ENCODE measurements at places on chromosomes 5 and 9.

- peak; percentile 22 for DNase-seq
These were observed 64.4 kb downstream of the SNX18 start for GRCh38 chr5:54581831-54582548.

DNA sequence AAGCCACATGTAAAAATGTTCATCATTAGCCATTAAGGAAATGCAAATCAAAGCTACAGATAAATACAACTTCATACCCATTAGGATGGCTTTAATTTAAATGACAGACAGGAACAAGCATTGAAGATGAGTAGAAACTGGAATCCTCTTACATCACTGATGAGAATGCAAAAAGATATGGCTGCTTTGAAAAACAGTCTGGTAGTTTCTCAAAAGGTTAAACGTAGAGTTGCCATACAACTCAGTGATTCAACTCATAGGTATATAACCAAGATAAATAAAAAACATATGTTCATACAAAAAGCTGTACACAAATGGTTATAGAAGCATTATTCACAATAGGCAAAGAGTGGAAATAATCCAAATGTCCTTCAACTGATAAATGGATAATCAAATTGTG is 228.8 kb upstream of the ZNF462 start:
- DNase-seq: no peak

DNA sequence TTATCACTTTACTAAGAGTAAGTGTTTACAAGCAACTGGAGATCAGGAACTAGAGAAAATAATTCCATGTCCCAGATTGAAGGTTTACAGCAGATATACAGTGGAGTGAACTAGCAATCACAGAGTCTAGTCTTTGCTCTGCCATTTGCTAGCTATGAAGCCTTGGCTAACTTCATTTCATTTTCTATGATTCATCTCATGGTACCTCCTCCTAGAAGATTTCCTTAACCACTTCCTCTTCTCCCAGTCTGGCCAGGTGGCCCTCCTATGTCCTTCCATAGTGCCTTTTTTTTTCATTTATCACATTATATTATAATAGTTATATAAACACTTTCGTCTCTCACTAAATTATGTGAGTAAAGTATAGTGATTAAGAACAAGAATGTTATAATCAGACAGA is 52.1 kb downstream of the GRIA1 start:
- peak; percentile 56 for DNase-seq

- no peak for DNase-seq
These were observed 747.6 kb upstream of the EDIL3 start for GRCh38 chr5:85132269-85132668.

DNA sequence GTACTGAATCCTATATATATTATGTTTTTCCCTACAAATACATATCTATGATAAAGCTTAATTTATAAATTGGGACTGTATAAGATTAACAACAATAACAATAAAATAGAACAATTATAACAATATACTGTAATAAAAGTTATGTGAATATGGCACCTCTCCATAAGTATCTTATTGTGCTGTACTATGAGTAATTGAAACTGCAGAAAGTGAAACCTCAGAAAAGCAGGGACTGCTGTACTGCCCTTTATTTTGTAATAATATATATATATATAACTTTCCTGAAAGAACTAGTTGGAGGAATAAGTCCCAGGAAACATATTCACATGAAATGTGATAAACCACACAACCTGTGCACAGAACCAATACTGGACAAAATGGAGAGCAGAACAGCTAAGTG is 77.3 kb downstream of the PAM start:
- DNase-seq: no peak

GRCh38 chr5:42321785-42322184 is 101.5 kb upstream of the GHR start:
- no peak for DNase-seq

Measured in EH (cell line).